OCI-LY7 (cell line): ENCODE measurements at places on chromosomes 4 and X. TPM values are rescaled to one million over a fixed set of nuclear protein-coding genes. Genes with fewer than 3 reads are reported as not detected.

Gene UGT2A1
- total RNA-seq = not detected in 2 replicates

Gene RAB33A
- total RNA-seq = 0.68 and 2.1 TPM in 2 replicates

Gene PDLIM3
- total RNA-seq = not detected in 2 replicates

Gene SHISA3
- total RNA-seq = 0.37 and 0.38 TPM in 2 replicates

Gene IL9R
- total RNA-seq = 5.1 and 5.5 TPM in 2 replicates

Gene POU3F4
- not detected in 2 replicates for total RNA-seq

Gene BGN
- not detected in 2 replicates for total RNA-seq

Gene INTS6L
- total RNA-seq = 13.9 and 16.4 TPM in 2 replicates

Gene ADAMTS3
- total RNA-seq = not detected in 2 replicates

Gene MTNR1A
- total RNA-seq = not detected in 2 replicates

Gene ZCCHC18
- total RNA-seq = 4.5 and 4.6 TPM in 2 replicates

Gene GPR78
- not detected in 2 replicates for total RNA-seq

Gene POLA1
- 62.2 and 65.1 TPM in 2 replicates for total RNA-seq

Gene VEGFD
- not detected in 2 replicates for total RNA-seq

Gene HPGDS
- not detected in 2 replicates for total RNA-seq

Gene POU4F2
- total RNA-seq = not detected in 2 replicates
